ENCODE measurements at places on chromosomes 13 and 19. TPM values are rescaled to one million over a fixed set of nuclear protein-coding genes. Genes with fewer than 3 reads are reported as not detected.

The CXCL17 gene
- total RNA-seq = 2.4 TPM

- DNase-seq = no peak
Measured at GRCh38 chr19:13400296-13400695, 106.0 kb downstream of the CACNA1A start.

DNA sequence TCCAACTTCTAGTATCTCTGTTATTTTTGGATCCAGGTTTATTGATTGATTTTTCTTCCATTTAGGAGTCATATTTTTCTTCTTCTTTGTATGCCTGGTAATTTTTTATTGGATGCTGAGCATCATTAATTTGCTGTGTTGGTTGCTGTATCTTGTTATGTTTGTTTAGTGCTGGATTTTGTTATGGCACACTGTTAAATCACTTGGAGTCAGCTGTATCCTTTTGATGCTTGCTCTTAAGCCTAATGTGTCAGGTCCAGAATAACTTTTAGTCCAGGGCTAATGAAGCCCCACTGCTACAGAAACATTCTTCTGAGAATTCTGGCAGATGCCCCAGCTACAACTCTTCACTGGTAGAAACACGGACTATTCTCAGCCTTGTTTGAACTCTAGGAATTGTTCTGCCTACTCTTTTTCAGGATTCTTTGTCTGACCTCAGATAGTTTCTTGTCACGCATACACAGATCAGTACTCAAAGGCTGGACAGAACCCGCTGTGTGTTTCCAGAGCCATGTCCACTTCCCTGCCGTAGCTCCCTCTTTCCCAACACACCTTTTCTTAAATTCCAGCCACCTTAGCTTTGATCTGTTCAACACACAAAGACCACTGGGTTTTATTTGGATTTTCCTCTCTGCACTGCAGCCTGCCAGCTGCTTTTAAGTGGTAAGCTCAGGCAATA lies 137.1 kb upstream of the WASF3 start:
- no peak for DNase-seq

DNA sequence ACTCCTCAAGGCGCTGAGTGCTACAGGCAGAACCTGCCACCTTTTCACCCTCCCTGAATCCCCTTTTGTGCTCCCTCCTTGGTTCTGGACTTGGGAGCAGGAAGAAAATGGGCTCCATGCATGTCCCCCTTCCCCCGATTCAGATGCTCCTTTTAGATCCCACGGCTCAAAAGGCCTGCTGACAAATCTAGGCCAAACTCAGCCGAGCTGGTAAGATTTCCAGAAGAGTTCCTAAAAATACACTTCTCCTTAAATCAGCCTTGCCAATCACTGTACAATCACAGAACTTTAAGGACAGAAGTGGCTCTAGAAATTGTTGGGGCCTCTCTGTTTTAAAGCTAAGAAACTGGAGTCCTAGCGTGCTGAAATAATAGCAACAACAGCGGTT lies 37.3 kb downstream of the MBNL2 start:
- no peak for DNase-seq

- no peak for DNase-seq
Measured at GRCh38 chr13:59487883-59488282, 675.8 kb downstream of the DIAPH3 start.

Measured in prostate gland (tissue), 2 donors.